ENCODE measurements at places on chromosomes 6 and 20.

DNA sequence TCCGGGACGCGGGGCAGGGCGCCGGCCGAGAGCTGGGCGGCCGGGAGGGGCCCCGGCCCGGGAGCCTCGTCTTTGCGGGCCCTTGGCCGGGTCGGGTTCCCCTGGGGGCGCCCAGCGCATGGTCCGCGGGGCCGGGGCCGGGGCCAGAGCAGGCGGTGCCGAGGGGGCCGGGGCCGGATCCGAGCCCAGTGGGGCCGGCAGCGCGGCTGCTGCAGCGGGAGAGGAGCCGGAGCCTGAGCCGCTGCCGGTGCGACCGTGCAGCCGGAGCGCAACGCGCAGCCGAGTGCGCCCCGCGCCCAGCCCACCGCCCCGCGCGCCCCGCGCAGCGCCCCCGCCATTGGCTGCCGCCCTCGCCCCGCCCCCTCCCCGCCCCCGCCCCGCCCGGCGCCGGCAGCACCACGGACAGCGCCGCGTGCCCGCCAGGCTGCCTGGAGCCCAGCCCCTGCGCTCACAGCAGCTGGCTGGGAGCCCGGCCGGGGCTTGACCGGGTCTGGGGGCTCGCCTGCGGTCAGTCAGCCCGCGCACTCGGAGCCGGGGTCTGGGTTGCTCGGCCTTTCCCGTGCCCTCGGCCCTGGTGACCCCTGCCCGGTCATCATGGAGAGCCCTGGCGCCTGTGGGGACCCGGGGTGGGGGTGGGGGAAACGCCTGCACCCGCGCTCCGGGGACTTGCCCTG is at the start of gene HRH3:
Gene HRH3, minus strand, starts transcription at position 287 of the 674 bp plus-strand sequence. CDS start 308 bp downstream, outside the sequence.
- DNase-seq: no peak

DNA sequence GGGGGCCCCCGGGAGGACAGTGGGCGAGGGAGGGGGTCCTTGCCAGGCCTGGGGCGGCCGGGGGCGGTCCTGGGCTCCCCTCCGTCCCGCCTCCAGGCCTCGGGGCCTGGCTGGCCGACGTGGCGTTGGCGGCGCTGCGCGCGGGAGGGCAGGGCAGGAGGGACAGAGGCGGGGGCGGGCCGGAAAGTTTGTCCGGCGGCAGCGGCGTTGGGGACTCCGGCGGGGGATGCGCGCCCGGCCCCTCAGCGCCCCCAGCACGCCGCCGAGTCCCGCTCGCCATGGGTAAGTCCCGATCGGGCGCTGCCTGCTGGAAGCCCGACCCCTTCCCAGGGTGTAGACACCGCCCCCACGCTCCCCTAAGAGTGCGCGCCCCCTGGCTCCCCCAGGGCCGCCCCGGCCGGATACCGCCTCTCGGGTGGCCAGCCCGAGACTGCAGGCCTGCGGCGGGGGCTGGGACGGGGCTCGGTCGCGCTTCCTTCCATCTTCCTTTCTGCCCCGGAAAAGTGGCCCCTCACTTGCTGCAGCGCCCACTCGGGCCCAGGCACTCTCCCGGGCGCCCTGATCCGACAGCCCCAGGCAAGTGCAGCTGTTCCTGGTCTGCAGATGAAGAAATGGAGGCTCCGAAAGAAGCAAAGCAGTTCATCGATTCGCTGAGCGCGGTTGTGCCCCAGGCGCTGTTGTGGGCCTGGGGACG is at the start of gene SLC2A10:
Gene SLC2A10, plus strand, starts transcription at position 191 of the 694 bp plus-strand sequence. Its CDS starts 88 bp downstream, at position 279.
- no peak for DNase-seq

DNA sequence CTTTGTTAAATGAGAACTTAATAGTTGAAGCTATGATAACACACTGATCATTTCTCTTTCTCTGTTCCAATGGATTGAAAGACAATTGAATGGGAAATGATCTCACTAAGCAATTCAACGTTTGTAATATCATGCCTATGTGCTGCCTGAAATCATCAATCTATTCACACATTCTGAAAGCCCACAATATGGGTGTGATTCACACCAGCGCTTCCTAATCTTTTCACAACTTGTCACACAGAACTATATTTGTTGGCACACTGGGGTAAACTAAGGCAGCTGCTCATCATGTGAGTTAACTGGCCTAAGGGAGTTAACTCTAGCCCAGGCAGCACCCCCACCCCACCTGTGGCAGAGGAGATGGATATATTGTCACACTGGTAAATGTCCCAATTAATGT is 37.1 kb upstream of the UTRN start:
- no peak for DNase-seq

DNA sequence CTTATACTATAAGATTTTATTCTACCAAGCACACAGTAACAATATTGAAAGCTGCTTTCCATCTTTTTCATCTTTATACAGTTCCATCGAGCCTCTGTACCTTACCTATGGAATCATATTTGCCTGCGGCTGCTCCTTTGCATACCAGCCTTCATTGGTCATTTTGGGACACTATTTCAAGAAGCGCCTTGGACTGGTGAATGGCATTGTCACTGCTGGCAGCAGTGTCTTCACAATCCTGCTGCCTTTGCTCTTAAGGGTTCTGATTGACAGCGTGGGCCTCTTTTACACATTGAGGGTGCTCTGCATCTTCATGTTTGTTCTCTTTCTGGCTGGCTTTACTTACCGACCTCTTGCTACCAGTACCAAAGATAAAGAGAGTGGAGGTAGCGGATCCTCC is 89.8 kb downstream of the SLC16A10 start:
- DNase-seq: no peak

DNA sequence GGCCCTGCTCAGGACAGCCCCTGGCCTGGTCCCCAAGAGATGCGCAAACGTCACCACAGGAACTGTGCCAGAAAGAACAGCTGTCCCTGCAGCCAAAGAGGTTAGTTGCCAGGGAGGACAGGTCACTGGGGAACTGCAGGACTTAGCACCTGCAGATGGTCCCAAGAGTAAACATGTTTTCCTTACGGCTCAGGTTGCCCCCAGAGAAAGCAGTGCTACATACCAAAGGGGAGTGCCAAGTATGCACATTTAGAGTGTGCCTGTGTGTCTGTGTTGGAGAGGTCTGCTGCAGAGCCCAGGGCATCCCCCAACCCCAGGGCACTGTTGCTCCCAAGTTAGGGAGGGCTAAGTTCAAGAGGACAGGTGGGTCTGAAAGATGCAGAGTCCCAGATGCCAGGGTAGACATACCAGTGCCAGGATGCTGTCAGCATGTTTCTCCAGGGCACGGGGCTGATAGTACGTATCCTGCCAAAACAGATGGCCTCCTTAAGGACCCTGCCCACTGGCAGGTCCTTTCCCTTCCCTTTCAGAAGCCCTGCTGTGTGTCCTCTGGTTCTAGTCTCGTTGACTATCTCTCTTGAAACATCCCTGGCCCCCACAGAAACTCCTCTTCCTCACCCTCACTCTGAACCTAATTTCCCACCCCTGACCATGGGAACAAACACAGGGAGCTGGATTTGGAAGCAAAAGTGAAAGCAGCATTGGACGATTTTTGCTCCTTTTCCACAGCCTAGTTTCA is 1.3 kb downstream of the ABHD16A start:
- DNase-seq: no peak

DNA sequence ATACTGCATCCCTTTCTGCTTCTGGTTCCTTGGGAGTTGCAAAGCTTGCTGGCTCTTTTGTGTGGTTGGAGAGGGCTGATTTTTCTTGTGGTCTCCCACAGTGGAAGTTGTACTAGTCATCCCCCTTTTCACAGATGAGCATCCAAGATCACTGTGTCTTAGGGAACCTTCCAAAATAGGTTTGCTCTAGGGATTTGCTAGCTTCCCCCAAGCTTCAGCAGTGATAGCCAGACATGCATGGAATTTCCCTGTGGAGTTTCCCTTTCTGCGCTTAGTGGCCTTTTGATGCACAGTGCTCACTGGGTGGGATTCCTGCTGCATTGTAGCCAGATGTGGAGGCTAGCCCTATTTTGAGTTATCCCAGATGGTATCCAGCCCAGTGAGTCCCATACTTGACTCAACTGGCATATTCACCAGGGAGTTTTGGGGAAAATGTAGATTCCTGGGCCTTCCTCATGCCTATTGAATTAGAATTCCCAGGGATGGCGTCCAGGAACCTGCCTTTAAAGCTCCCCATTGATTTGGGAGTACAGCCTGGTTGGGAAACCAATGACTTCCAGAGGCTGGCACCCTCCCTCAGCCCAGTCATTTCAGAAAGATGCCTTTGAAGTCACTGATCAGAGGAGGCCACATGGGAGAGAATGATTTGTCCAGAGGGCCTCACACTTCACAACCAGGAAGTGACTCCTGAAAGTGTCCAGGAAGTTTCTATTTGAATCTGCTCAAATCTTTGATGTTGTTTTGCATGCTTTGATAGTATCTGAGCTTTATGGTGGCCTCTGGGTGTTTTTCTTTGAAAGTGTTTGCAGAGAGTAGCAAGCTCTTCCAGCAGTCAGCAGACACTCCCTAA is 25.9 kb downstream of the PPARD start:
- no peak for DNase-seq

DNA sequence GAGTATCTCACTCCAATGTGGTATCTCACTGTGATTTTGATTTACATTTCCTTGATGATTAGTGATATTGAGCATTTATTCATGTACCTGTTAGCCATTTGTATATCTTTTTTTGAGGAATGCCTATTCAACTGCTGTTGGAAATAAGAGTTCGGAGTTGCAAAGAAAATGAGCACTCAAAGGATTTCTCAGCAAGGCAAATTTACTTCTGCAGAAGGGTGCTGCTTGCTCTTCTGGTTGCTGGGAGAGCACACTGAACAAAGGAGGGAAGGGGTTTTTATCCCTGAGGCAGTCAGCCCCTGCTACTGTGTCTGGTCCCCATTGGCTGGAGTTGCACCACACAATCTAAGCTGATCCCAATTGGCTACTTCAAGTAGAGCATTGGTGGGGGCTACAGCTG is 822.4 kb upstream of the ADGRB3 start:
- no peak for DNase-seq

All from kidney epithelial cell (primary cell).